ENCODE measurements at places on chromosomes 4 and X. TPM values are rescaled to one million over a fixed set of nuclear protein-coding genes. Genes with fewer than 3 reads are reported as not detected.

The DDX53 gene
- total RNA-seq = not detected

The NAT8L gene
- total RNA-seq = not detected

The MFAP3L gene
- total RNA-seq = 1.9 TPM

The PAGE4 gene
- not detected for total RNA-seq

The TGIF2LX gene
- total RNA-seq = not detected

The C4orf50 gene
- under 0.01 TPM for total RNA-seq

The GCNA gene
- total RNA-seq = 0.25 TPM

The BST1 gene
- 61.7 TPM for total RNA-seq

The VAMP7 gene
- 37.3 TPM for total RNA-seq

The MTMR8 gene
- 0.05 TPM for total RNA-seq

The RAB41 gene
- not detected for total RNA-seq

The CCNB3 gene
- 0.10 TPM for total RNA-seq

Data from mammary microvascular endothelial cell (primary cell).